ENCODE measurements at places on chromosomes 3 and 15.
A peak's percentile ranks its signal among the peaks of the same experiment; 100 is the strongest.

GRCh38 chr3:164250923-164251322 lies 827.4 kb downstream of the SI start:
- no peak for DNase-seq

GRCh38 chr3:176651622-176652021 lies 545.7 kb downstream of the TBL1XR1 start:
- no peak for DNase-seq

DNA sequence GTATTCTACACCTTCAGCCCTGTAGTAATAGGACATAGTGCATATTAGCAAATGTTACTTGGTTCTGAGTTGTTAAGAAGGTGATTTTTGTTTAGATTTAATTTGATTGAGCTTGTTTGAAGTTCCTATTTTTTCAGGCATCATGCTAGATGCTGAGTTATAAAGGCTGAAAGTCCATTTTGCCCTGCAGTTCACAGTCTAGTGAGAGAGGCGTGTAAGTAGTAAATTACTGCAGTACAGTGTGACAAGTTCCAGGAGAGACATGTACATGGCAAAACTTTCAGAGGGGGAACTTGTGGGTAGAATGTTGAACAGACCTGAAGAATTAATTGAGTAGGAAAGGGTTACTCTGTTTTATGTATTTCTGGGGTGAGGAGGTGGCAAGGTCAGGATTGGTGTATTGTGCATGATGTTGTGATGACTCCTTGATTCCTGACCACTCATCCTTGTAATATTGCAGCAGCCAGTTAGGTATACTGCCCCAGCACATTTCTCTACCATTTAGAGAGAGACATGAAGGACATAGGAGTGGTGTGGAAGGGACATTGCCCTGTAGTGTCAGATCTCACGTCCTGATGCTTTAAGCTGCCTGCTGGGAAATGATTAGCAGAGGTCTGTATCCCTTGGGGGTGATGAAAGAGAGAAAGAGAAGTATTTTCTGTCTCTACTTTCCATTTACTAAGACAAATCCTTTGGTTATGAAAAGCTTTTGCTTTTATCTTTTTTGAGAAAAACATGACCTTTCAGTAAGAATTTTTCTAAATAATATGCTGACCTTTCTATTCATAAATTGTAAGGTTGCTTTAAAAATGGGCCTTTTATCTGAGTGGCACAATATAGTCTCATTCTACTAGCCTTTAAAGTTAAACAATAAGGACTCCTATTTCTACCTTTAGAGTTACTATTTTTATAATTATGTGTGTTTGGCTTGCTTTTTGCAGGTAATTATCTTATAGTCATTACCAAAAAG lies 16.9 kb downstream of the SACM1L start:
- DNase-seq: no peak

- no peak for DNase-seq
Measured at GRCh38 chr3:194069421-194070219, 66.3 kb upstream of the HES1 start.

- no peak for DNase-seq
Measured at GRCh38 chr15:86055688-86056087, 24.0 kb upstream of the AGBL1 start.

- no peak for DNase-seq
Measured at GRCh38 chr15:88401996-88402656, 65.1 kb downstream of the MRPL46 start.

DNA sequence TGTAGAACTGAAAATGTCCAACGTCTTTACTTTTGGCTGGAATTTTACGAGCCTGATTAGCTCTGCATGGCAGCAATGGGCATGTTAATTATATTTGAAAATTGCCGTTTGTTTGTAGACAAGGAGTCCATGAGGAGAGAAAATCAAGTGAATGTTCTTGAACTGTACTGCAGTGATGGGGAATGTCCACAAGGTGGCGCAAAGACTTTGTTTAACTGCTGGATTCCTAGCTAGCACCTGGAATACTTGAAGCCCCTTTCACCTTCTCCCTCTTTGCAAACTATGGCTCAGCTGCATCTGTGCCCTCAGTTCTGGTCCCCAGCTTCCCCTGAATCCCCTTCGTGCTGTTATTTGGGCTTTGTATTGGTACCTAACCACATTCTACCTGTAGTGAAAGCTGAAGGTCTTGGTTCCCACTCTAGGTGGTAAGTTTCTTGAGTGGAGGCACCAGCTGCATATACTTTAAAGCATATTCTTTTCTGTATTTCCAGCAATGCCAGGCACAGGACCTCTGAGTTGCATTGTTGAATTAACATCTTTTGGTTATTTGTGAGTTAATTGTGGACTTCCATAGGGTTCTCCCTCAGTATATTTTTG lies 25.3 kb downstream of the EXOG start:
- peak; percentile 61 for DNase-seq

DNA sequence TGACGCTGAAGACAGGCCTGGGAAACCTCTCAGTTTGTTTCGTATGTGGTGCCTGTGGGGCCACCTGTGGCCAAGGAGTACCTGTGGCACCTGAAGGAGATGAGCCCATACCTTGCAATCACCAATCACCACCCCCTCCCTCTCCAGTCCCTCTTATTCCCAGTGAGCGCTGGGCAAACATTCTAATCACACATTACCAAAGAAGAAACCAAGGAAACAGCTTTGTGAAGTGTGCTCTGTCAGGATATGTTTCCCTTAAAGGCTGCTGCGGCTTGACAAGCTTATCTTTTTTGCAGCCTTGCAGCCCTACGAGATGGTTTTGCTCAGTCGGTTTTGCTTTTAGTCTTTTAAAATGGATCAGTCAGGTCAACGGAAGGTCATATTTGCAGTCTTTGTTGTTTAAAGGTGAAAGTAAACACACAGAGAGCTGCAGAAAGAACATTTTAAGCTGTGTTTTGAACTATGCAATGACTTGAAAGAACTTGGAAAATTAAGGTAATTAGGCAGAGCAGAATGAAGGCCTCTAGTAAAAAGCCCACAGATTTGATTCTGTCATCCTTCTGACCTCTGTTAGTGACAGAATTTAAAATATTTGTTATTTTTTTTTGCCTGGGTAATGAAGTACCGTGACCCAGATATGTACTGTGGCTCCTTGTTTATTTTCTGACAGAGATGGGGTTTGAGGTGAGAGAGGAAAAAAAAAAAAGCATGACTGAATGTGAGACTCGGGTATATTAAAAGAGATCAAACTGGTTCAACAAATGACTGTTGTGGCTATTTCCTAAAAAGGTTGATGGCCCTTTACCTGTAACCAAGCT lies 461.4 kb downstream of the NSUN3 start:
- no peak for DNase-seq

DNA sequence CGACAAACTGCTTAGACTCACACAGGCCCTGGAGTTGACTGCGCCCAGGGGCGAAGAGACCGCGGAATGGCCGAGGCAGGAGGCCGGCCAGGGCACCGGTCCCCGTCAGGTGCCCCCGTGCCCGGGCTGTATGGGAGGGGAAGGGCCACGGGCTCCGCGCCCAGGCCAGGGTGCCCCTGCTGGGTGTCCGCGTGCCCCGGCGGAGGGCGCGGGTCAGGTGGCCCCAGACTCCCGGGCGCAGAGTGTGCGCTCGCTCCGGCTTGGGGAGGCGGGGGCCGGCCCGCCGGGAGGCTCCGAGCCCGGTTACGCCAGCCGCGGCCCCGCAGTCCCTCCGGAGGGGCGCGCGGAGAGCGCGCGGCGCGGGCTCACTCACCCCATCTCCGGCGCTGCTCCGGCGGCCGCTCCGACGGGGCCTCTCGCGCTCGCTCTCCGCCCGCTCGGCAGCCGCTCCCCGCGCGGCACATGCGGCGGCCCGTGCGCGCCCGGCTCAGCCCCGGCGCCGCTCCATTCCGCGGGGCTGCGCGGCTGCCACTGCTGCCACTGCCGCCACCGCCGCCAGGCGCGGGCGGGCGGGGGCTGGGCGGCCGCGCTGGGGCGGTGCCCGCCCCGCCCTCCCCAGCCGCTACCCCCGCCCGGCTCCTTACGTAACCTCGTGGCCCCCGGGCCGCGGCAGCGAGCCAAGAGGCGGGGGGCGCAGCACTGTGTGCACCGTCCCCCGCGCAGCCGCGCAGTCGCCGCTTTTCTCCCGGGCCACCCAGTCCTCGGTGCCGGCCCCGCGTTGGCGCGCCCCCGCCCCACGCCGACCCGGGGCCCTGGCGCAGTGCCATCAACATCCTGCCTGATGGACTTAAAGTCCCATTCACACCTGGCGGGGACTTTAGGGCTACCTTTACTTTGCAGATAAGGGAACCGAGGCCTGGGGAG lies at the start of gene HOMER2:
Gene HOMER2, minus strand, starts transcription at position 563 of the 924 bp plus-strand sequence. Its CDS starts 185 bp downstream, at position 378.
- DNase-seq: peak; percentile 81

DNA sequence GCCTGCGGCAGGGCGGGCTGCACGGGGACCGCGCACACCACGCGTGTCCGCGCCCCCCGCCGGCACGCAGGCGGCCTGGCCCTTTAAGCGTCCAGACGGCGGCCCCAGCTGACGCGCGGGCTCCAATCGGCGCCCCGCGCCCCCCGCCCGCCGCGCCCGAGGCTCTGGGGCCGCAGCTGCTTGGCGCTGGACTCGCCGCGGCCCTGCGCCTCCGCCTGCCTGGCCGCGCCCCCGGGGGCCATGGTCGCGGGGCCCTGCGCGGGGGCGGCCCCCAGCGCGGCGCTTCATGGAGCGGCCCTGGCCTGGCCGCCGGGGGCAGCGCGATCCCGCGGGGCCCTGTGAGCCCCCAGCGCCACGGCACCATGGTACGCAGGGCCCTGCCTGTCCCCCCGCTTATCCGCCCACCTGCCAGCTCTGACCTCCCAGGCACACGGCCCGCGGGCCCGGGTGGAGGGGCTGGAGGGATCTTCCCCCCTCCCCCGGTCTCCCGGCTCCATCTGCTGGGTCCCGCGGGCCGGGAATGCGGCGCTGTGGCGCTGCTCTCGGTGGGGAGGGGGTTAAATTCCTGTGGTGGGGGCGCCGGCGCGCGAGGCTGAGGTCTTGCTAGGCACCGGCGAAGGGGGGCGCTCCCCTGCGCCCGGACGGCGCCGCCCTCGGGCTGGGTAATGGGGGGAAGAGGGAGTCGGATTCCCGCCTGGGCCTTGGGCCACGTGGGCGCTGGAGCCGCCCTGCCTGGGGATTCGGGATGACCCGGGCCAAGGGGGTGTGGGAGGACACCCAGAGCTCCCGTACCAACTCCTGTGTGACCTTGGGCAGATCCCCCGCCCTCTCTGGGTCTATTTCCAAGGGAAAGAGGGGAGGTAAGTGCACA lies 1.1 kb downstream of the ZBTB47 start:
- peak; percentile 71 for DNase-seq

GRCh38 chr3:142319094-142319493 lies 93.7 kb upstream of the GK5 start:
- no peak for DNase-seq

DNA sequence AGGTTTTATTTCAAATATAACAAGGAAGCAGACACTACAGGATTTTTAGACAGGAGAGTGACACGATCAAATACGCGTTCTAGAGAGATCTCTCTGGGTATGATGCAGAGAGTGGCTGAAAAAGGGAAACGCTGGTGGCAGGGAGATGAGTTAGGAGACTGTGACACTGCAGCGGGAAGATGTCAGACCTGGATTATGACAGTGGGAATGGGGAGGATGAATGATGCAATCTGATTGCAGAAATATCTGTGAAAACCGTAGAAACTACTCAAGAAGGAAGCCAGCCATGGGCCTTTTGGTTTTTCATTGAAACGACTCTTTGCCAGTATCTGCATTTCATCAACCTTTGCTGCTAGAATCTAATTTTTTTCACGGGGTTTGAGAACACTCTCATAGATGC lies 157.9 kb downstream of the FAM43A start:
- DNase-seq: no peak

DNA sequence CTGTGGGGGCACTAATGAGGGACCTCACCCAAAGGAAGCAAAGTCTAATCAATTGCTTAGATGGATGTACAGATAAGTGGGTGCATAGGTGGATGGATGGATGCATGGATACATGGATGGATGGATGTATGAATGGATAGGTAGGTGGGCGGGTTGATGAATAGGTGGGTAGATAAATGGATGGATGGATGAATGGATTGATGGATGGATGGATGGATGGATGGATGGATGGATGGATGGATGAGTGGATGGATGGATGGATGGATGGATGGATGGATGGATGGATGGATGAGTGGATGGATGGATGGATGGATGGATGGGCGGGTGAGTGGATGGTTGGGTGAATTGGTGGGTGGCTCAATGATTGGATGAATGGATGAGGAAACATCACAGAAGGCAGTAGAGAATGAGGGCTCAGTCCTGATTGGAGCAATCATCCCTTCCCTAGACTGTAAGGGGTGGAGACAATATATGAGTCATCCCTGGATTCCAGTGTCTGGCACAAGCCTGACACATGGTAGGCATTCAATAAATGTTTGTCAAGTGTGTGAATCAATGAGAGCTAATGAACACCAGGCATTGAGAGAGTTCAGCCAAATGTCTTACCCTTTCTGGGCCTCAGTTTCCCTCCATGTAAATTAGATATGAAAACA lies 40.4 kb upstream of the PXYLP1 start:
- peak; percentile 14 for DNase-seq

GRCh38 chr15:42919799-42920518 lies 619 bp downstream of the TTBK2 start:
- DNase-seq: peak; percentile 23

- DNase-seq: no peak
Measured at GRCh38 chr15:70182858-70183695, 85.4 kb upstream of the TLE3 start.

DNA sequence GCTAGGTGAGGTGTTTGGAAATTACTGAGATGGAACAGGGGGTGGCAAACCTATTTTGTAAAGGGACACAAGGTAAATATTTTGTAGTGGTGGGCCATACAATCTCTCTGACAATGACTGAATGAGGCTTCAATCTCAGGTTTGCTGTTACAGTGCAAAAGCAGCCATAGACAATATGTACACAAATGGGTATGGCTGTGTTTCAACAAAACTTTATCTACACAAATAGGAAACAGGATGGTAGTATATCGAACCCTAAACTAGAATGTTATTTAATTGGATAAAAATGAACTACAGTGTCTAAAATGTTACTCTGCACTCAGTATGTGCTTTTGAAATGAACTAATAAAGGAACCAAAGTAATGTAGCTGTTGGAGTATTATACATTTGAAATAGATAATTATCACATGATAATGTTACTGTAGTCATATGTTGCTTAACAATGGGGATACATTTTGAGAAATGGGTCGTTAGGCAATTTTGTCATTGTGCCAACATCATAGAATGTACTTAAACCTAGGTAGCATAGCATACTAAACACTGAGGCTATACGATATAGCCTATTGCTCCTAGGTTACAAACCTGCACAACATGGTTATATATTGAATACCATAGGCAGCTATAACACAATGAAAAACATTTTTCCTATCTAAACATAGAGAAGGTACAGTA lies 495.2 kb upstream of the TBL1XR1 start:
- DNase-seq: no peak

GRCh38 chr3:40229386-40229785 lies 80.1 kb upstream of the EIF1B start:
- no peak for DNase-seq

Measured in urothelium cell line (cell line).